Fibroblast of lung (primary cell): ENCODE measurements at places on chromosomes 2 and 18. TPM values are rescaled to one million over a fixed set of nuclear protein-coding genes. Genes with fewer than 3 reads are reported as not detected.

The IRS1 gene
- total RNA-seq, result 18.7 and 29.1 TPM in 2 replicates

The FANCL gene
- total RNA-seq, result 19.7 and 20.8 TPM in 2 replicates

The HOXD3 gene
- not detected in 2 replicates for total RNA-seq

The POTEJ gene
- not detected in 2 replicates for total RNA-seq

The ARL4C gene
- 50.6 and 80.9 TPM in 2 replicates for total RNA-seq

The CABYR gene
- total RNA-seq, result 5.6 and 14.0 TPM in 2 replicates

The SCYGR4 gene
- not detected in 2 replicates for total RNA-seq

The DHX57 gene
- total RNA-seq, result 20.5 and 23.5 TPM in 2 replicates

The RBBP8 gene
- 21.0 and 27.5 TPM in 2 replicates for total RNA-seq

The CRYGD gene
- total RNA-seq, result not detected in 2 replicates

The PLCD4 gene
- total RNA-seq, result 3.9 and 10.7 TPM in 2 replicates

The SERPINB11 gene
- total RNA-seq, result not detected in 2 replicates

The PAX8 gene
- total RNA-seq, result 0.50 and 0.51 TPM in 2 replicates

The LBX2 gene
- 1.5 and 3.0 TPM in 2 replicates for total RNA-seq

The EVA1A gene
- total RNA-seq, result 16.2 and 31.7 TPM in 2 replicates

The EIF2AK3 gene
- total RNA-seq, result 19.8 and 20.3 TPM in 2 replicates

The EDAR gene
- not detected in 2 replicates for total RNA-seq

The ADRA2B gene
- not detected in 2 replicates for total RNA-seq

The TBR1 gene
- total RNA-seq, result not detected in 2 replicates

The ACMSD gene
- not detected in 2 replicates for total RNA-seq

The ADAM17 gene
- total RNA-seq, result 49.1 and 69.9 TPM in 2 replicates

The AFF3 gene
- total RNA-seq, result 0.26 and 0.50 TPM in 2 replicates

The STPG4 gene
- 0.26 and 0.33 TPM in 2 replicates for total RNA-seq

The SOX11 gene
- total RNA-seq, result 0.99 and 2.1 TPM in 2 replicates

The GRB14 gene
- 0.26 and 0.33 TPM in 2 replicates for total RNA-seq

The TSPYL6 gene
- not detected in 2 replicates for total RNA-seq

The CD8B2 gene
- not detected in 2 replicates for total RNA-seq

The RSAD2 gene
- total RNA-seq, result 0.77 and 1.7 TPM in 2 replicates

The PPP1R1C gene
- 0.50 and 0.77 TPM in 2 replicates for total RNA-seq

The HOXD8 gene
- not detected in 2 replicates for total RNA-seq

The MYO1B gene
- total RNA-seq, result 113 and 151 TPM in 2 replicates

The DTYMK gene
- total RNA-seq, result 15.2 and 25.3 TPM in 2 replicates

The NFU1 gene
- total RNA-seq, result 50.1 and 57.3 TPM in 2 replicates

The MAP3K20 gene
- total RNA-seq, result 120 and 138 TPM in 2 replicates

The ZSWIM2 gene
- under 0.01 TPM in 1 of 2 replicates, not detected in the other for total RNA-seq

The LYPD1 gene
- total RNA-seq, result 0.17 and 0.26 TPM in 2 replicates

The BOD1L2 gene
- not detected in 2 replicates for total RNA-seq

The KCNIP3 gene
- 1.5 and 1.7 TPM in 2 replicates for total RNA-seq

The IL18R1 gene
- 0.50 and 5.4 TPM in 2 replicates for total RNA-seq

The RNF125 gene
- total RNA-seq, result 0.26 and 0.33 TPM in 2 replicates

The UGT1A5 gene
- not detected in 2 replicates for total RNA-seq

The BCL11A gene
- under 0.01 and 0.17 TPM in 2 replicates for total RNA-seq
